Memory B cell (primary cell): ENCODE measurements at places on chromosomes 2 and 18.

DNA sequence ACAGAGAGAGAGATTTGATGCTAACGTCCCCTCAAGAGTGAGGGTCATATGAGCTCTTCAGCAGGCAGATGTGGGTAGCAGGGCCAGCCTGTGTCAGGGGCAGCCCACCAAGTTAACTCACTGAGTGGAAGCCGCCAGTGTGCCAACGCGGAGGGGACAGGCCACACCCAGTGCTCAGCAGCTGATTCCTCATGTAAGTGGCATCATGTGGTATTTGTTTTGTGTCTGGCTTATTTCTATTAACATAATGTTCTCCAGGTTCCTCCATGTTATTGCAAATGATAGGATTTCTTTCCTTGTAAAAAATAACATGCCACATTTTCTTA lies 4.0 kb downstream of the IMP4 start:
- H3K4me1 ChIP-seq: peaks cover 27% of the 10 kb centered on the region
- no peak for DNase-seq
- H3K27ac ChIP-seq: no peak overlapping the region
- no peaks in the 10 kb centered on the region for H3K27me3 ChIP-seq
- H3K4me3 ChIP-seq: no peak overlapping the region
- peaks cover 30% of the 10 kb centered on the region for H3K36me3 ChIP-seq

- peaks cover 2% of the 10 kb centered on the region for H3K4me1 ChIP-seq
- no peak for DNase-seq
- no peak overlapping the region for H3K27ac ChIP-seq
- H3K36me3 ChIP-seq: no peaks in the 10 kb centered on the region
- no peak overlapping the region for H3K4me3 ChIP-seq
Observed at GRCh38 chr2:54422072-54422581, 34.0 kb upstream of the SPTBN1 start.

DNA sequence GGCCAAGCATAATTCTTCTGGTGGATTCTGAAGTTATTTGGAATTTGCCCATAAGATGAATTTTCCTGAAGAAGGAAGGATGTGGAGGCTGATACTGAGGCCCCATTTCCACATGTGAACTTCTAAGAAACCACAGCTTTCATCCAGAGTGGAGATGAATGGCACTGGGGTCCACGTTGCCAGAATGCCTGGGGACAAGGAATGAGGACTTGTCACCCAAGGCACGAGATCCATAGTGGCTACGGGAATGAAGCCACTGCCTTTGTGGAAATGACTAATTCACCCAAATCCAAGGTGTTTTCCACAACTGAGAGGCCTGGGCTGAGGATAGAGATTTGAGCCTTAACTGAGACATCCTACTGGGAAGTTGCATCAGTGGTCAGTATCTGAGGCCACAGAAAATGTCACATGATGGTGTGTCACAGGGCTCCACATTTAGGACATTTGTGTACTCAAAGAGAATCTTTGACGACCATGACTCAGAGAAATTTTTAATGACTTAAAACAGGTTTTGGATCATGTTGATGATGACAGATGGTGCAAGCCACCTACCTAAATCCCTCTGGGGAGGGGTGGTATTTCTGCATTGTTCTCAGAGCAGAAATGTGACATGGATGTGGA lies 286.1 kb downstream of the SOX11 start:
- DNase-seq: no peak
- H3K27me3 ChIP-seq: no peaks in the 10 kb centered on the region
- H3K4me3 ChIP-seq: no peak overlapping the region
- H3K36me3 ChIP-seq: no peaks in the 10 kb centered on the region

DNA sequence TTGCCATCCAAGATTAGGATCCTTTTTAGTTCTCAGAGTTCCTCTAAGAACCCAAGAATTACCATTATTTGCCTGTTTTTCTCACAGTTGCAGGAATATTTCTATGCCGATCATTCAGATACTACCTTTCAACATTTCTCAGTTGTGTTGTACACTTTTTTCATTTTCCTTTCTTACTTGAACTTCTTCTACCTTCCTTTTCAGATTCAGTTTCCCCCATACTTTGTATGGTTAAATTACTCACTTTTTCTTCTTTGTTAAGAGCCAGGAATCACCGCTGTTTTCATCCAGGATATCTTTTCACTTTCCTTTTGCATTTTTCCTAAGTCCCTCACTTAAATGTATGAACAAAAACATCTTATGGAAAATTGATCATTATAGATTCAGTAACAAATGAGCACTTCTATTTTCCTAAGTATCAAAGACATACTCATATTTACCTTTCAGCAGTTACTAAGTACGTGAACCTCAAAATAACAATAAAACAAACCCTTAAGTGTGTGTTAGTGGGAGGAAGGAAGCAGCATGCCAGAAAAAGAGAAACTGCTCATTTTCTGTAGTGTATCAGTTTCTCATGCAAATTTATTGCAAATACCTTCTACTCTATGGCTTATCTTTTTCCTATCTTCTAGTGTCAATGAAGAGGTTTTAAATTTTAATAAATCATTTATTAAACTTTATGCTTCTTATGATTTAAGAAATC lies 64.3 kb upstream of the STAT1 start:
- H3K4me1 ChIP-seq: peaks cover 2% of the 10 kb centered on the region
- no peak overlapping the region for H3K4me3 ChIP-seq
- DNase-seq: no peak
- H3K27me3 ChIP-seq: peaks cover 3% of the 10 kb centered on the region
- no peak overlapping the region for H3K27ac ChIP-seq

DNA sequence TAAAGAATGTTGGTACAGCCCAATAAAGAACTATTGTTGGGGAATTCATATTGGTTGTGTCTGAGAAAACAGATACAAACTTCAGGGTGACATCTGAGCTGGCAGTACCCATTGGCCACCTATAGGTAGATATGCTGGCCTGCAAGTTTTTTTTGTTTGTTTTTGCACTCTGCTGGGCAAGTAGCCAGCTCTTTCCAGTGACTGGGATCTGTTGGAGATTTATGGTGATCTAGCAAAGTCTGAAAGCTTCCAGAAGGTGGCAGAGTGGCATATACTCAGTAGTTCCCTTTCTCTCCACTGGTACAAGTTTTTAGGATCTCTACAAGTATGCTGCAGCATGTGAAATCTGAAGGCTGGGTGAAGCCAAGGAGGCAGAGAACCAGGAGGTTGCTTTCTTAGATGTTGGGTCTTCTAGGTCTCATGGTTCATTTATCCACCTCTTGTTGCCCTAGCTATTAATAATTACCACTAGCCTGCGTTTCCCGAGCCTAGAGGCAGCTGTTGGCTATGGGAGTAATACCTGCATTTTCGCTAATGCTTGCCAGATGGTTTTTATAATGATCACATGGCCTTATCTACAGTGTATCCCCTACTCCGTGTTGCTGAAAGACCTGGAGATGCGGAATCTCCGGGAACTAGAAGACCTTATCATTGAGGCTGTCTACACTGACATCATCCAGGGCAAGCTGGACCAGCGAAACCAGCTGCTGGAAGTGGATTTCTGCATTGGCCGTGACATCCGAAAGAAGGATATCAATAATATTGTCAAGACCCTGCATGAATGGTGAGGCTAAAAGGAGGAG lies 9.5 kb downstream of the COPS7B start:
- no peak overlapping the region for H3K27ac ChIP-seq
- H3K4me3 ChIP-seq: no peak overlapping the region
- H3K36me3 ChIP-seq: peaks cover 52% of the 10 kb centered on the region

DNA sequence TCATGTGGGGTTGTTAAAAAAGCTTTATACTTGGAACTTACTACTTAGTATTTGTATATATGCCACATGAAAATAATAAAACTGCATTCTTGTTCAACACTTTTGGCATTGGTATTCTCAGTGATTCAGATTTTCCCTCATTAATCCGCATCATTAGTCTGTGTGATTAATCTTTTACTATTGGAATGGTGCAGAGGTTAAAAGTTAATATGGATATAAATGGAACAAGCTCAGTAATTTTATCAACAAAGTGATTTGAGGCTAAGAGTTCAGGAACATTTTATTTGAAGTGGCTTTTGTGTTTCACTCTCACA lies 45.4 kb upstream of the REG3G start:
- H3K4me3 ChIP-seq: no peak overlapping the region
- no peak overlapping the region for H3K27ac ChIP-seq
- no peaks in the 10 kb centered on the region for H3K36me3 ChIP-seq
- no peaks in the 10 kb centered on the region for H3K27me3 ChIP-seq
- no peaks in the 10 kb centered on the region for H3K4me1 ChIP-seq
- no peak for DNase-seq

DNA sequence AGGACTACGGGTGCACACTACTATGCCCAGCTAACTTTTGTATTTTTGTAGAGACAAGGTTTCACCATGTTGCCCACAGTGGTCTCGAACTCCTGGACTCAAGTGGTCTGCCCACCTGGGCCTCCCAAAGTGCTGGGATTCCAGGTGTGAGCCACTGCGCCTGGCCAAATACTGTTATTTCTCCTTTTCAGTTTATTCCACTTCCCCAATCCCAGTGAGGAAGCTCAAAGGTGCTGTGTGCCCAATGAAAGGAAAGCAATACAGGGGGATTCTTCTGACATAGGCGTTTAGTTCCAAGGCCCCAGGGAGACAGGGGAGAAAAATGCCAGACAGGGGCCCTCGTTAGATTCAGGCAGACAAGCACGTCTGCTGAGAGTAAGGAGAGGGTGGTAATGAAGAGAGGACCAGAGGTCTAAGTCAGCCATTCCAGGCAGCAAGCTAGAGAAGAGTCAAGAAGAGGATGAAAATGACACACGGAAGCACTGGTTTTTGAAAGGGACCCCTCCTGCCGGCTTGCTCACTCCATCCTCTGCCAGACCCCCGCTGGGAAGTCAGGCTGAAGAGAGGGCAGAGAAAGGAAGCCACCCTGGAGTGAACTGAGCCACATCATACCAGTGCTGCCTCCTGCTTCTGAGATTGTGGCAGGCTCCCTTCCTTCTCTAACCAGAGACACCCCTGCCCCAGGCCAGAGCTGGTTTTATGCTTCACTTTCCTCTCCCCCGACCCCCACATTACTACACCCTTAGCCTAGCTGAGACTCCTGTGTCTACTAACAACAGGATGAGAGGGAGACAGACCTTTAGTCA lies 6.7 kb downstream of the INO80C start:
- no peak for DNase-seq
- no peaks in the 10 kb centered on the region for H3K27me3 ChIP-seq
- no peak overlapping the region for H3K4me3 ChIP-seq
- H3K27ac ChIP-seq: no peak overlapping the region

DNA sequence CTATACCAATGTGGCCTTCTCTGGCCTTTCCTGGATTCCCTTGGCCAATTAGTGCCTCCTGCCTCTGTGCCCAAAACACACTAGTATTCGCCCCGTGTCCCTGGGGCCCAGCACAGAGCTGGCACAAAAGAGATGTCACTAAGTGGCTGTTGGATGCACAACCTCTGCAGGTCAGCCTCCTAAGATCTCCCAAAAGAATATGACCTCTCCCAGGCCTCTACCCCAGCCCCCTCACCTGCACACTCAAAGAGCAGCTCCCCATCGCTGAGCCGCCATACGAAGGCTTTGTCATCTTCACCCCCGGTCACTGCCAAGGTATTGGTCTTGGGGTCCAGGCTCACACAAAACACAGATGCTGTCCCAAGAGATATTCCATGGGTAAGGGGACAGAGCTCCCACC lies 2.7 kb downstream of the AAMP start:
- peaks cover 19% of the 10 kb centered on the region for H3K36me3 ChIP-seq
- peaks cover 32% of the 10 kb centered on the region for H3K4me1 ChIP-seq
- no peak overlapping the region for H3K4me3 ChIP-seq
- H3K27ac ChIP-seq: no peak overlapping the region
- DNase-seq: no peak

DNA sequence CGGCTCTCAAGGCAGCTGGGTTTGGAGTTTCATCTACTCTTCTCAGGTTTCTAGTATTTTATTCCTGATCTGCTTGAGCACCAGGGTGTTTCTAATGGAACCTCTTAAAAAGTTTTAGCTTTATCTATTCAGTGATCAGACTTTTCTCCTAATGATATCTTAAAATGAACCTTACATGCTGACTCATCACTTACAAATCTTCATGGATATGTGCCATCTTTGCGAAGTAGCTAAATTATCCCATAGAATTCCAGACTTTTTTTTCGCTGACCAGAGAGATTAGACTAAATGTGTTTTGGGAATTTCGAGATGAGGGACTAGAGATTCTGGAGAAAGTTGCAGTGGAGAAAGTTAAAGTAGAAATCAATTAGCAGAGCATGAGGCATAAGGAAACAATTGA lies 401.0 kb downstream of the GRB14 start:
- no peak for DNase-seq
- no peaks in the 10 kb centered on the region for H3K27me3 ChIP-seq

- H3K4me3 ChIP-seq: no peak overlapping the region
- H3K27me3 ChIP-seq: peaks cover 5% of the 10 kb centered on the region
- H3K36me3 ChIP-seq: no peaks in the 10 kb centered on the region
Observed at GRCh38 chr2:98806236-98806697, 75.3 kb upstream of the MGAT4A start.

DNA sequence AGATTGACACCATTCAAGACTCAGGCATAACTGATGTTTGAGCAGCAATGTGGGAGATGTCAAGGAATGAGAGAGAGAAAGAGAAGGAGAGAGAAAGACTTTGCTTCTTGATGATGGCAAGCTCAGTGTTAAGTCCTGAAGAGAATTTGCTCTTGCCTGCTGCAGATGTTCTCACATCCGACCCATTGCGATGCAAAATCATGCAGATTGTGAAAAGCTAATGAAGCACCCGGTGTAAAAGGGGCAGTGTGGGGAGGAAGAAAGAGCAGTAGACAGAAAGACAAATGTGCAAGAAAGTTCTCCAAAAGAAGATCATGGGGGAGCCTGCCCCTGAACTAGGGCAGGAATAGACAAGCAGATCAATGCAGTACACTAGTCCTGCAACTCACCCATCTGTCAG lies 57.7 kb downstream of the EMX1 start:
- peaks cover 4% of the 10 kb centered on the region for H3K27me3 ChIP-seq
- peaks cover 5% of the 10 kb centered on the region for H3K36me3 ChIP-seq
- no peak for DNase-seq
- no peak overlapping the region for H3K4me3 ChIP-seq

DNA sequence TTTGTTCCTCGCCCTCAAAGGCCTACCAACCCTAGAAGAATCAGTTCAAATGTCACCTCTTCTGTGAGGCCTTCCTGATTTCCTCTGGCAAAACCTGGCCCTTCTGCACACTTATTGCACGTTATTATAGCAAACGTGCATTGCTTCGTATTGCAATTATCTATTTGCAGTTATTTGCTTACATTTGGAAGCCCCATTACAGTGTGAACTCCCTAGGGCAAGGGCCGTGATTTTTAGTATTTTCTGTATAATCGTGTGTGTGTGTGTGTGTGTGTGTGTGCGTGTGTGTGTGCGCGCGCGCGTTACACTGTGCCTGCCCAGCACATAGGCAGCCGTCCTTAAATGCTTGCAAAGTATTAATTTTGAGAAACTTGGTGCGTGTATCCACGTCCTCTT lies 460 bp upstream of the SEMA4F start:
- H3K36me3 ChIP-seq: peaks cover 3% of the 10 kb centered on the region
- H3K27ac ChIP-seq: peak overlapping the region; percentile 7
- peaks cover 16% of the 10 kb centered on the region for H3K4me1 ChIP-seq
- H3K4me3 ChIP-seq: peak overlapping the region; percentile 92
- peaks cover 5% of the 10 kb centered on the region for H3K27me3 ChIP-seq

DNA sequence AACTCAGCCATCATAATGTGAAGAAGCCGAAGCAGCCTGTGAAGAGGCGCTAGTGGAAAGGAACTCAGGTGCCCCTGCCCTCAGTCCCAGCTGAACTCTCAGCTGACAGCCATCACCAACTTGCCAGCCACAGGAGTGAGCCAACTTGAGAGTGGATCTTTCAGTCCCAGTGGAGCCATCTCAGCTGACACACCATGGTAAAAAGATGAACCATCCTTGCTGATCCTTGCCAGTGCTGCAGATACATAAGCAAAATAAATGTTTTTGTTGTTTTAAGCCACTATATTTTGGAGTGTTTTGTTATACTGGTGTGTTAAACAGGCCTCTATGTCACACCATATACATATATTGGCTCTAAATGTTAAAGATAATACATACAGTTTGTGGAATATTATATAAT lies 195.8 kb upstream of the SPRED2 start:
- H3K27ac ChIP-seq: no peak overlapping the region
- no peaks in the 10 kb centered on the region for H3K27me3 ChIP-seq
- no peak overlapping the region for H3K4me3 ChIP-seq
- H3K36me3 ChIP-seq: no peaks in the 10 kb centered on the region
